Caki2 (cell line): ENCODE measurements at places on chromosomes 2 and 18.

DNA sequence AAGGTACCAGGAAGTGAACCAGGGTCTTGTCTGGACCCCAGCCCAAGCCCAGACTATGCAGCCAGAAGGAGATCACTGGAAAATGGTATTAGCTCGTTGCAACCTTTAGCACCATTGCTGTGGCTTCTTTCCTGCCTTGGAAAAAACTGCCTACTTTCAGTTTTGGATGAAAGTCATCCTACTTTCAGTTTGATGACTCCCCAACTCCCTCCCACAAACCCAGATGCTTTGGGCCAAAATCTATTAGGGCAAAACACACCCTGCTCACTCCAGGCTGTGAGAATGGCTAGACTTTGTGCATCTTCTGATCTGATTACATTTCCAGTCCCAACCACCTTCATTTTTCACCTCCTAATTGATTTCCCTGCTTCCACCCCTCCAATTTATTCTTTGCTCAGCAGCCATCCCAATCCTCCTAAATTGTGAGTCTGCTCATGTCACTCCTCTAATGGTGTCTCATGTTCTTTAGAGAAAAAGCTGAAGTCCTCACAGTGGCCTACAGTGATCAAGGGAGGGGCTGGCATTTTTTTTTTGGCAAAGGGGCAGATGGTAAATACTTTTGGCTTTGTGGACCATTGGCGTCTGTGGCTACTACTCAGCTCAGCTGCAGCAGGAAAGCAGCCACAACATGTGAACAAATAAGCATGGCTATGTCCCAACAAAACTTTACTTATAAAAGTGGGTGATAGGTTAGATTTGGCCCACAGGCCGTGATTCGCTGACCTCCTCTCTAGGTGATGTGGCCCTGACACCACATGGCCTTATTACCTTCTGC is 368.7 kb downstream of the SLC4A3 start:
- no peak for DNase-seq

DNA sequence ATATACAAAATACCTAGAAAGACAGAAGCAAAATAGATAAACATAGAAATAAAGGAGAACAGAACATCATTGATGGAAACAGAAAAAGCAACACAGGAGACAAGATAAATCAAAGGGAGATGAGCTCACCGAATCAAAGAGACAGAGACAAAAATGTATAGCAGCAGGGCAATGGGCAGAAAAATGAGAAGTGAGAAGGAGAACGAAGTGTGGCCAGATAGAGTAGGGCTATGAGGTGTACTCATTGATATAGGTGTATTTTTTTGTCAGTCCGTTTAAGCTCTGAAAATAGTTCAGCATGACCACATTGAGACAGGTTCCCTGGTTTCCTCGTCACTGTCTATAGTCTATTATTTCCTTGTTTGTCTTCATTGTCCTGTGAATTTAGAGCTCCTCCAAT is 55.1 kb downstream of the SP100 start:
- no peak for DNase-seq

DNA sequence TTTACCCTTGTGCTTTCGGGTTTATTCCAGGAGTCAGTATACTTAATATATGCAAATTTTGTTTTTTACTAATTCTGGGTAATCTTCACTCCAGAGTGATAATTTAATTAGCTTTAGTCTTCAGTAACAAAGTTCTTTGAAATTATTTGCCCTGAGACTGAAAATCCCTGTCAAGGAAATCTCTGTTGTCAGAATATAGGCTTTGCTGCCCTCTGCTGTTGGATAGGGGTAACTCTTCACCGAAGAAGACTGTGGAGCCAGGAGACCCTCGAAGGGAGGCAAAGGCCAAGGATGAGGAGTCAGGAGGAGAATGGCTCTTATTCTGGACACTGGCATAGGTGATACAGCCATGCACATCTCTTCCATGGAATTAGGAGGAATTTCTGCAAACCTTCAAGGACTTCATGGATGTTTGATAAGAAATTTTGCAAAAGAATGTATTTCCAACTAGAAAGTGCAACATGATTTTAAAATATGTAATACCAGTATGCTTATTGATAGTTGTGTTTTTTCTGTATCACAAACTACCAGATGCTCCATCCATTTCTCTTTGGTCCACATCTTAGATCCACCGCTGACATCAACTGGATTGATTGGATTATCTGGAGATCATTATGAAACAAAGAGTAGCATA is 182.3 kb downstream of the RDH14 start:
- DNase-seq: peak; percentile 35

- no peak for DNase-seq
Measured at GRCh38 chr18:80225685-80226084, 21.6 kb downstream of the PARD6G start.

DNA sequence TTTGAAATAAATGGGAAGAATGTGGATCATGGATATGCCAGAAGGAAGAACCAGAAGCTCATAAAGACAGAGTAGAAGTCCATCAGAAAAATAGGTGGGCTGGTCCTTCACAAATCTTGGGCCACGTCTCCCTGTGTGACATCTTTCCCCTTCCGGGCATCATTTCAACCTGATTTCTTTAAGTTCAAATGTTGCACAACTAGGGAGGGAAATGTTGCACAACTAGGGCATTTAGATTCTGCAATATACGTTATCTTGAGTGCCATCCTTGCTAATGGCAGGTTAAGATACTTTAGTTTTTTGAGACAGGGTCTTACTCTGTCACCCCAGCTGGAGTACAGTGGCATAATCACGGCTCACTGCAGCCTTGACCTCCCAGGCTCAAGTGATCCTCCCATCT is 129.6 kb downstream of the CERS6 start:
- no peak for DNase-seq

DNA sequence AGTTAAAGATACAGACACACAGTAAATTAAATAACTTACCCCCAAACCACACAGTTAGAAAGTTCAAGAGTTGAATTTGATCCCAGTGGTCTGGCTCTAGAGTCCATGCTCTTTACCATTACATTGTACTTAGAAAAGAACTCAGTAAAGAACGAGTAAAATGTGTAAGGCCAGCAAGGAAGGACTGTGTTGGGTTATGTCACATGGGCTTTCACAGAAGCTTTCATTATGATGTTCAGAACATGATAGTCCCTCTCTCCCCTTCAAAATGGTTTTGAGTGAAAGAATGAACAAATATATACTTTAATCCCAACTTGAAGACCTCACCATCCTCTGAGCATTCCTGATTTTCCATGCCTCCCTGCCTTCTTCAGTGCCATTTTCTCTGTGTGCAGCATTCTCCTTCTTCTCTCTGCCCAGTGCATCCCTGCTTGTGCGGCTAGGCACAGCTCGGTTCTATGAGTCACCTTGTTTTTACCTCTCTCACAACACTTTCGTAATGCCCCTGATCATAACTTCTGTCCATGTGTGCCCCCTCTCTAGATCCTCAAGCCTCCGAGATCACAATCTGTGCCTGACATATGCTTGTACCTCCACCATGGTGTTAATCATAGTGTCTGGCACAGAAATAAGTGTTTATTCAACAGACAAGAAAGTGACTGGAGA is 22.0 kb downstream of the RASGRP3 start:
- no peak for DNase-seq

DNA sequence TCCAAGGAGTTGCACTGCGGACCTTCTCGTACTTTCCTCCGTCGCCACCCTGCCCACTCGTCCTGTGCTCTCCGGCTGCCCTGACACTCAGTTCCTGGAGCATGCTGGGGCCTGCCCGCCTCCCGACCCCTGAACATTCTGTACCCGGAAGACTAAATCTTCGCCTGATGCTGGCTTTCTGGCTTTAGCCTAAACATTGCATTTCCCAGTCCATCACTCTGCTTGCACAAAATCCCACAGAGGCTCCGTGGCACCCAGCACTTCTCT is 550 bp upstream of the SFXN5 start:
- DNase-seq: no peak
